ENCODE measurements at places on chromosomes 5 and 9.

GRCh38 chr5:36177715-36178523 lies 26.0 kb downstream of the SKP2 start:
- no peak for DNase-seq

- DNase-seq, result no peak
These were observed 90.3 kb upstream of the OTULINL start for GRCh38 chr5:14491015-14491915.

DNA sequence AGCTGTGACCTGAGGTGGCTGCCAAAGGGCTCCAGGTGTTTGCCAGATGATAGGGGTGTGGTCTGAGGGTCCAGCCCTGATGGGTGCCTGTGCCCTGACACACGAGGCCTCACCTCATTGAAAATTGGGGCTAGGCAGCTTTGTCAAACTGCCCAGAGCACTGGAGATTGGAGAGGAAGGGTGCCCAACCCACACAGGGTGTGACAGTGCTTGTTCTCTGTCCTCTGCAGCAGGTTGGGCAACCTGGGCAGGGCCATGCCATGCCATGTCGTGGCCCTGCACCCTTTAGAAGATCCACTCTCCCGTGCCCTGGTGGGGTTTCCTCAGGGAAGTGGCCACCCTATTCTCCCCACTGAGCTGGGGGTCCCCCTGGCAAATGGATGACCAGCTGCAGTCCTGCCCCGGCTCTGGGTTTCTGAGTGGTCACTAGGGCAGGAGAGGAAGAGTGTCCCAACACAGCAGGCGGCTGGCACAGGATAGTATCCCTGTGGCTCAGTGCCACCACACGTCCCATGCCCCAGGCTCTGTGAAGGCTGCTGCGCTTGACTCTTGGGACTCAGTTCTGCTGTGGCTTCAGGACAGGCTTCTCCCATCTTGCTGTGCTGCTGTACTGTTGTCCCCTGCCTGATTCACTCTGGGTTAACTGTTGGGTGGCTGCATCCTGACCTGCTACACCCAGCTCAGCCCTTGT lies 100.8 kb upstream of the PITX1 start:
- DNase-seq, result no peak

DNA sequence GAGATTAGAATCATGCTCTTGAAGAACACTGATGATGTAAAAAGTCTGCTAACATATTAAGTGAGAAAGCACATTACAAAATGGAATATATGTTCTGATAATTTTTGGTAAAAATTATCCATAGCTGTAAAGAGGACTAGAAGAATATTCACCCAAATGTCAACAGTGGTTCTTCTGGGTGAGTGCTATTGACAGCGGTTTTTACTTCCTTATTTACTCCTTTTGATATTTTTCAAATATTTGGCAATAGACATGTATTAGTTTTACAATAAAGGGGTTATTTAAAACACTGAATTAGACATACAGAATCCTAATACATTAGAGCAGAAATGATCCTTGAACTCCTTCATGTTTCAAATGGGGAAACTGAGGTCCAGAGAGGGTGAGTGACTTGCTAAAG lies 26.9 kb upstream of the MEGF9 start:
- DNase-seq, result no peak

- DNase-seq, result no peak
These were observed 185.7 kb upstream of the GNA14 start for GRCh38 chr9:77833561-77834429.

DNA sequence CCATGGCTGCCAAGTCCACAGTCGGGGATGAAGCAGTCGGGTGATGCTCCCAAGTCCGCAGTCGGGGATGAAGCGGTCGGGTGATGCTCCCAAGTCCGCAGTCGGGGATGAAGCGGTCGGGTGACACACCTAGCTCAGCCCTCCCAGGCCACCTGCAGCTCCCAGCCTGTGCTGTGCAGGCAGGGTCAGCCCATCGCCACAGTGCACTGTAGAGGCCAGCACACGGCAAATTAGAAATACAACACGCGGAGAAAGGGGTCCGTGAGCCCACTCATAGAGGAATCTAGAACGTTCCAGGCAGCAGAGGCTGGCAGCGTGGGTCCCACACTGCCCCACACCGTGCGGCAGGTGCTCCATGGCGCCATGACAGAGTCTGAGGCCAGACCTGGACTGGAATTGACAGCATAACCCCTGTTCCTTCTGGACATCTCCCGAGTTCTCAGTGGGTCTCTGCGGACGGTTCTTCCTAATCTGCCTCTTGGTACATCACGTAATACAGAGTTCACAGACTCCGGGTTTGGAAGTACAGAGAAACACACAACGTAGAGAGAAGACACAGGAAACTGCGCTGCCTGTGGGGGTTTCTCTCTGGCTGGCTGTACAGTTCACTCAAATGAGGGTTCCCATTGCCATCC lies 7.7 kb upstream of the EXOC3 start:
- no peak for DNase-seq

DNA sequence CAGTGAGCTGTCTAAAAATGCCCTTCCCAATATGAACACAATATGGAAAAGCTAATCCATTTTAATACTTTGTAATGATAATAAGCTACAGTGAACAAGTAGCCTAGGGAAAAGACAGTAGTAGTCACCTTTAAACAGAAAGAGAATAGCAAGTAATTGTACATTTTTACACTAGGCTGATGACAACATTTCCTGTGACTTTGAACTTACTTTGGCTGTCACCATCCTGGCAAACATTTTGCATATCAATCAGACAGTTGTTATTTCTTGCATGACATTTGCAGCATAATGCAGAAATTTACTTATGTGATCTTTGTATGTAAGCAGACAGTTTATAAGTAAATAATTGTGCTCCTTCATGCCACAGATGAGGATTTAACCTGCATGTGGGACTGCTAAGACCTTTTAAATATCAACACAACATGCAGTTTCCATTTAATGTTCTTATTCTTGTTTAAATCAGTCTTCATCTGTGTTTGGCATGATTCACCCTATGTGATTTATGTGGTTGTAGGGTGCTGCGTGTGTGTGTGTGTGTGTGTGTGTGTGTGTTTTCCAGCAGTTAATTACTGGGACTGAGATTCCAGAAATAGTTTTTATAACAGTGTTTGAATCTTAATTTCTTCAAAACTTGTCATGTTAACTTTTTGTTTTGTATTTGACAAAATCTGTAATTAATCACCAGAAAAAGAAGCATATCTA lies 997.1 kb upstream of the ARRDC3 start:
- no peak for DNase-seq

- DNase-seq, result peak; percentile 94
These were observed at the start of gene ATP6V1G1 for GRCh38 chr9:114587345-114588202. TSS of gene ATP6V1G1 (plus strand) at chr9:114587769. CDS start at chr9:114587839, 70 bp downstream.

GRCh38 chr5:122153230-122153629 lies 23.9 kb downstream of the ZNF474 start:
- DNase-seq, result no peak

DNA sequence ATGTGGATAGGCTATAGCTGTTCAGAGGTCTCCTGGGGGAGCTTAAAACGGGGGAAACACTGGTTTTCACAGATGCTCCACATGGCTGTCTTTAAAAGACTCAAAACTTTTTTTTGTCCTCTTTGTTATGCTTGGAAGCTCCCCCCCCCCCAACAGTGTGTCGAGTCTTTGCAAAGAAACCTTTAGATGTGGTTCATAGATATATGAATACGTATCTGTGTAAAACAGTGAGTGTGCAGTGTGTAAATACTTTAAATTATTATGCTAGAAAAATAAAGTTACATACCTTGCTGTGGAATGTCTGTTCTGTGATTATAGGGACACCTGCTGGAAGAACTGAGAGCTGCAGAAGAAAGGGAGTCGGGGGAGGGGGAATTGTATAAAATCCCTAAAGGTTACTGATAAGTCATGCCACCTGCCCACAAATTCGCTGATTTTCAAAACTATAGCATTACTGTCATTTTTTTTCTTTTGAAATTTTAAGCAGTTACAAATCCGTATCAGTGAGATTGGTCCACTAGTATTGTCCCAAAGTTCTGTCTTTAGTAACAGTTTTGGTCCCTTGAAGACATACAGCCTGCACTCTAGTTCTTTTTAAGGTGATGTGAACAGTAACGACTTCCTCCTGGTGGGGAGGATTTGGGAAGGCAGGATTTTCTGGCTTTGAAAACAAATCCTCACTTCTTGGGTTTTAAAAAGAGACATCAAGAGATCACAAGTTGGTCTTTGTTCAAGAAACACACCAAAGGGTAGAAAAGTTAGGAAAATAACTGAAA lies 22.9 kb downstream of the RGMB start:
- DNase-seq, result no peak

GRCh38 chr9:37066139-37066725 lies 32.2 kb upstream of the PAX5 start:
- DNase-seq, result no peak

- DNase-seq, result no peak
These were observed 10.0 kb upstream of the DDX41 start for GRCh38 chr5:177526791-177527190.

GRCh38 chr5:84327591-84327990 lies 57.1 kb downstream of the EDIL3 start:
- DNase-seq, result no peak

GRCh38 chr5:158531860-158532259 lies 567.9 kb downstream of the EBF1 start:
- no peak for DNase-seq

DNA sequence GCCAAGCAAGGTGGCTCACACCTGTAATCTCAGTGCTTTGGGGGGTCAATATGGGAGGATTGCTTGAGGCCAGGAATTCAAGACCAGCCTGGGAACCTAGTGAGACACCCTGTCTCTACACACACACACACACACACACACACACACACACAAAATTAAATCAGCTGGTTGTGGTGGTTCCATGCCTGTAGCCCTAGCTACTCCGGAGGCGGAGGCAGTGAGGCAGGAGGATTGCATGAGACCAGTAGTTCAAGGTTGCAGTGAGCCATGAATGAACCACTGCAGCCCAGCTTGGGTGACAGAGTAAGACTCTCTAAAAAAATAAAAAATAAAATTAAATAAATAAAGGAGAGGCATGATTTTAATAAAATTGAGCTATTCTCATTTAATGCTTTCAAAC lies 13.1 kb downstream of the CEMIP2 start:
- no peak for DNase-seq

- DNase-seq, result no peak
These were observed 100.3 kb downstream of the MUSK start for GRCh38 chr9:110768886-110769285.

- DNase-seq, result no peak
These were observed 126.9 kb downstream of the PDE4D start for GRCh38 chr5:59766427-59767210.

DNA sequence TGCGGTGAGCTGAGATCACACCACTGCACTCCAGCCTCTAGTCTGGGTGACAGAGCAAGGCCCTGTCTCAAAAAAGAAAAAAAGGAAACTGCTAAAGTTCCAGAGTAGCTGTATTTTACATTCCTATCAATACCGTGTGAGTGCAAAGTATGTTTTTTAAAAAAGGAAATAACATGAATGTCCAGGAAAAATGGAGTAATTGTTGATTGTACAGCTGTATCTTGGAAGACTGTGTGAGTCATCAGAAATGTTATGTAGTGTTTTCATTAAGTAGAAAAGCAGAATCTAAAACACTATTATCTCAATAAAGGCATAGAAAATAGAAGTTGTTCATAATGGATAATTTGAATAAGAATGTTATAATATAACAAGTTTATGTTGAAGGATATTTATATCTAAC lies 53.9 kb downstream of the ZCCHC7 start:
- no peak for DNase-seq

- DNase-seq, result no peak
These were observed 991.2 kb upstream of the ACO1 start for GRCh38 chr9:31393240-31393639.

- no peak for DNase-seq
These were observed 847.3 kb downstream of the MAT2B start for GRCh38 chr5:164352695-164353094.

DNA sequence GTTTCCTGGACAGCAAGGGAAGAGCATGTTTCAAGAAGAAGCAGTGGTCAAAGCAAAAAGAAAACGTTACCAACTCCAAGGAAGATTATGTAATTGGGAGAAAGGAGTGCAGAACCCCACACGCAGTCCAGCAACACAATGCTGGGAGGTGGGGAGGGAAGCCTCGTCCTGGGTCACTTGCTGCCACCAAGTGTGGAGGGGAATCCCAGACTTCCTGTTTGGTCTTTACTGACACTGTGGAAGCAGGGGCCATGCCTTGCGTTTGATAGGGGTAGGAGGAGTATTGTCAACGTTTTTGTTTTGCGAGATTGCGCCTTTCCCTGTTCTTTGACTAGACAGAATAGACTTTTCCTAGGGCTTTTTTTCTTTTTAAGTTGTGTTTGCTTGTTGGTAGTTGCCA lies 421.0 kb downstream of the KDM4C start:
- no peak for DNase-seq
